ENCODE measurements at places on chromosomes 5 and 9. TPM values are rescaled to one million over a fixed set of nuclear protein-coding genes. Genes with fewer than 3 reads are reported as not detected.
A peak's percentile ranks its signal among the peaks of the same experiment; 100 is the strongest.

The IZUMO3 gene
- not detected for total RNA-seq

The SLIT3 gene
- 4.6 TPM for total RNA-seq

The TGFBI gene
- total RNA-seq, result 835 TPM

The SHC3 gene
- 0.28 TPM for total RNA-seq

The MYMK gene
- total RNA-seq, result not detected

The F12 gene
- 1.3 TPM for total RNA-seq

DNA sequence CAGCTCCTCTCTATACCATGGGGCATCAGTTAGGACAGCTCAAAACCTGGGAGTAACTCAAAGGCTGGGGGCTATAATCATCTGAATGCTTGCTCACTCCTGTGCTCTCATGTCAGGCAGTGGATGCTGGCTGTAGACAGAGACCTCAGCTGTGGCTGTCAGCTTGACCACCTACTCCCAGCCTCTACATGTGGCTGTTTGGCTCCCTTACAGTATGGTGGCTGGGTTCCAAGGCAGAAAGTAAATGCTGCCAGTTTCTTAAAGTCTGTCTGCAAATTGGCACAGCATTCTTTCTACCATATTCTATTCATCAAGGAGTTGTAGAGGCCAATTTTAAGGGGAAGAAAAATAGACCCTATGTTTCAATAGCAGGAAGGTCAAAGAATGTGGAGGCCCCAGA is 66.9 kb downstream of the TMC1 start:
- no peak for DNase-seq

- no peak for DNase-seq
These were observed 18.0 kb upstream of the JADE2 start for GRCh38 chr5:134507452-134507851.

DNA sequence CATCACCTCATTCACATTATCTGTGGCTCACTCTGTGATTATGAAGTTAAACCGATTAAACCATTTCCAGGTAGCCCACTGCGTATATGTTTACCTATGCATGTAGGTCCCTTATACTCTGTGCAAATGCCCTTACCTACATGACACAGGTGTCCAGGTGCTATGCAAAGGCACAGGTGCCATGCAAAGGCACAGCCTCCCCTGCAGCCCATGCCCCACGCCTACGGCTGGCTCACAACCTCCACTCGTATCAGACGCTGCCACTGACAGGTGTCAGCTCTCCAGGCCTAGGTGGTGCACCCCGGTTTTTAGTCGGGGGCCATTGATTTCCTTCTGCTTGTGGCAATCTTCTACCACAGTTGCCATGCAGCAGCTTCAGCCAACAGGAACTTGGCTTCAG is 57.7 kb upstream of the IRX1 start:
- DNase-seq, result no peak

GRCh38 chr9:108913391-108913790 is 20.5 kb downstream of the ELP1 start:
- DNase-seq, result no peak

DNA sequence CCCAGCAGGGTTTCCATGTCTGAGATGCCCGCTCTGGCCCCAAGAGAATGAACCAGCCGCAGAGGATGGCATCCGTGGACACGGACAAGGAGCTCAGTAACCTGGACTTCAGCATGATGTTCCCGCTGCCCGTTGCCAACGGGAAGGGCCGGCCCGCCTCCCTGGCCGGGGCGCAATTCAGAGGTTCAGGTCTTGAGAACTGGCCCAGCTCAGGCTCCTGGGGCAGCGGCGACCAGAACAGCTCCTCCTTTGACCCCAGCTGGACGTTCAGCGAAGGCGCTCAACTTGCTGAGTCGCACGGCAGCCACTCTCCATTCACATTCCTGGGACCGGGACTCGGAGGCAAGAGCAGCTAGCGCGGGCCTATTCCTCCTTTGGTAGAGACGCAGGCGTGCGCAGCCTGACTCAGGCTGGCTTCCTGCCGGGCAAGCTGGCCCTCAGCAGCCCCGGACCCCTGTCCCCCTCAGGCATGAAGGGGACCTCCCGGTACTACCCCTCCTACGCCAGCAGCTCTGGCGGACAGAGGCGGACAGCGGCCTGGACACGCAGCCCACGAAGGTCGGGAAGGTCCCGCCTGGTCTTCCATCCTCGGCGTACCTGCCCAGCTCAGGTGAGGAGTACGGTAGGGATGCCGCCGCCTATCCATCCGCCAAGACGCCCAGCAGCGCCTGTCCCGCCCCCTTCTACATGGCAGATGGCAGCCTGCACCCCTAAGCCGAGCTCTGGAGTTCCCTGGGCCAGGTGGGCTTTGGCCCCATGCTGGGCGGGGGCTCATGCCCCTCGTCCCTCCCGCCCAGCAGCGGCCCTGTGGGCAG is 74.4 kb downstream of the INSL6 start:
- DNase-seq, result no peak

GRCh38 chr5:124642151-124642550 is 104.3 kb downstream of the ZNF608 start:
- DNase-seq, result no peak

DNA sequence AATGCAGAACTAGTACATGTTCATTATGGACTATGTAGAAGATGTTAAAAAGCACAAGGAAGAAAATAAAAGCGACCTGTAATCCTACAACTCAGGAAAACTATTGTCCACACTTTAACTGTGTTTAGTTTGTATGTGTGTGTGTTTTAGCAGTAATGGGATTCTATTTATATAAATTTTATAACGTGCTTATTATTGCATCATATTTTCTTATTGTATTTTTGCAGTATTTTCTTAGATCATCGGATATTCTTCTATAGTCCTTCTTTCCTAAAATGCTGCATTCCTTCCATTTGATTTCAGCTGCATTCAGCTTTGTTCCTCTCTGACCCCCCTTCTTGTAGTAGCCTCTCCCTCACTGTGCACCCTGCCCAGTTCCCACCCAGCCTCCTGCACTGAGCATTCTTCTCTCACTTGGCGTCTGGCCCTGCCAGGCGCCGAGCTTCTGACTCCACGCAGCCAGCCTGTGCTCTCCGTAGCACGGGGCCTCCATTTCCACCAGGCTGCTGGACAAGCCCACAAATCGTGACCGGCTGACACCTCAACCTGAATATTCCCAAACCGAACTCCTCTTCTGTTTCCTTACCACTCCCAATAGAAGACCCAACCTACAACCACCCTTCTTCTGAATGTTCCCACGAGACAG is 39.9 kb downstream of the MVB12B start:
- no peak for DNase-seq

DNA sequence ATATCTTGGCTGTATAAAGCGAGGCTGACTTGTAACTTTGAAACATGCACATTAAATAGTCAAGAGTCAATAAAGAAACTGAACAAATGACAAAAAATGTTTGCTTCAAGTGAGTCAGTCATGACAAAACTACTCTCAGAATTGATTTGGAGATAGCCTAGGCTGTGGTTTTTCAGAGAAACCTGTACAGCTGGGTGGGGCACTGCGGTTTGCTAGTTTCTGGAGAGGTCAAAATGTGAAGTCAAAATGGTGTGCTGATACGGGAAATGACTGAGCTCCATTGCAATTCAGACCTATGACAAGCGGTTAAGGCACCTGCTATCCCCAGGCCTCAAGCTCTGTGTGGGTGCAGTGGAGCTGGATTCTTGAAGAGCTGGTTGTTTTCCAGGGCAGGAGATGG is 10.3 kb upstream of the CD180 start:
- DNase-seq, result peak; percentile 84

GRCh38 chr9:31542384-31543055 is 841.9 kb upstream of the ACO1 start:
- DNase-seq, result no peak

All from HFFc6 (cell line).